Thyroid gland (tissue), 4 donors: ENCODE measurements at places on chromosomes 5 and 9.

GRCh38 chr5:5810461-5810860 is 388.0 kb downstream of the ICE1 start:
- no peak for DNase-seq

DNA sequence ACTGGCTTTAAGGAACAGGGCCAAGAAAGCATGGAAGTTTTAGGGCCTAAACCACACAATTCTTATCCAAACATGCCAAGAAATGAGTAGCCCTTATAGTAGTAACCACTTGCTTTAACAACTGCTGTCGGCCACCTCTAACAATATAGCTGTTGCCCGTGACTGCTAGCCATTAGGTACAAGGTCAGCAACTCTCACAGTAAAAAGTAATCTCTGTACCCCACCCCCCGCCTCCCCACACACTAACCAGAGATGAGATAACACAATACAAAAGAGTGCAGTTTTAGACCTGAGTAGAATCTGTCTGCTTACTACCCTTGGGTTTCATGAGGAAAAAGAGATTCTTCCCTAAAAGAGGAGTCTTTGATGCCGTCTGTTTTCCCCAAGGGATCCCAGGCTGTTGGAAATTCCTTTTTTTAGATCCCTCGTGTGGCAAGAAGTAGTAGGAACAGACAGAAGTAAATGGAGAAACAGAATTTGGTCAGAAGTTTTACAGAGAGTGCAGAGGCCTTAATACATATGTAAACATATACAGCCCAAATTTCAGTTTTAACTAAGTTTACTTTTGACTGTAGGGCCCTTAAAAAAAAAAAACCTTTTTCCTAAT is 94.3 kb downstream of the WDR41 start:
- DNase-seq, result no peak

DNA sequence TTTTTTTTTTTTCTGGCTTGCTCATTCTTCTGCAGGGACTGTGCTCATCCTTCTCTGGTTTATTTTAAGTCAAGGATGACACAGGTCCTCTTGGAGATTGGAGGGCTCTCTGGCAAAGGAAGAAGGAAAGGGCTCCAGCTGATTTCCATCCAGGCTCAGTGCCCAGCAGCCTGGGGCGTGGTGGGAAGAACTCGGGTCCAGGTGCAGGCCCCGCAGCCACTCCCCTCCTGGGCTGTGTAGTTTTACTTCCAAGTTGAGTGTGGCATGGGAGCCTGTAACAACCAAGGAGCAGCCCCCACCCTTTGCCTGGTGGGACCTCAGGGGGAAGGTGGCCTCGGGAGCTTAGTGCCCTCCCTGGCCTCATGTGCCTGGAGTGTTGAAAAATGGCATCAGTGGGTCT is 58.9 kb downstream of the ANKRD33B start:
- no peak for DNase-seq

DNA sequence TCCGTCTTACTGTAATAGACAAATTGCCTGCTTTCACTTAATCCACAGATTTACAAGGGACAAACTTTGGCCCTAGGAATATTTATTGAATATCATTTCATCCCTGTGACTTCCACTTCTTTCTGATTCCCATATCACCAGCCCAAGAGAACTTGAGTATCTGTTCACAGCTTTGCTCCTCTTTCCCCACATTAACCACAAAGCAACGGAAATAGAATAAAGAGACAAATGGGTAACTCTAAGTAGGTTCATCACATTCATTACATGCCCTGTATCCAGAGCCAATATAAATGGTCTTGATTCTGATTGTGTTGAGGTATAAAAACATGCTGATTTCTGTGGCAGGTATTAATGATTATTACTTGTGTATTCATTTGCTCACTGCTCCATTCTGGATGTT is 41.9 kb downstream of the TMEM252 start:
- no peak for DNase-seq

GRCh38 chr5:138981131-138981530 is 106.0 kb upstream of the LRRTM2 start:
- no peak for DNase-seq

DNA sequence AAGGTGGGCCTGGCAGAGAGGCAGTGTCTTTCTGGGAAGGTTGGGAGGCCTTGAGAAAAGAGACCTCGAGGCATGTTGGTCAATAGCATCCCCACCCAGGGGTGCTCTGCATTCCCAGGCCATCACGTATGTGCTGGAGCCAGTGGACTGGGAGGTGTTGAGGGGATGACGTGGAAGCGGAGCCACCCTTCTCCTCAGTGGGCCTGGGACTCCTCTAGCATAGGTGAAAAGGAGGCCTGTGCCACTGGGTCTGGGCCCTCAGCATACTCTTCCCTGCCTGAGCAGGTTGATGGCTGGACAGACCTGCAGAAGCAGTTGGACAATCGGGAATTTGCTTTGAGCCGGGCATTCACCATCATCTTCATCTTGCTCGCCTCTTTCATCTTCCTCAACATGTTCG is 25.5 kb downstream of the PITX1 start:
- no peak for DNase-seq

- DNase-seq, result no peak
Measured at GRCh38 chr5:9263656-9264055, 282.2 kb downstream of the SEMA5A start.

DNA sequence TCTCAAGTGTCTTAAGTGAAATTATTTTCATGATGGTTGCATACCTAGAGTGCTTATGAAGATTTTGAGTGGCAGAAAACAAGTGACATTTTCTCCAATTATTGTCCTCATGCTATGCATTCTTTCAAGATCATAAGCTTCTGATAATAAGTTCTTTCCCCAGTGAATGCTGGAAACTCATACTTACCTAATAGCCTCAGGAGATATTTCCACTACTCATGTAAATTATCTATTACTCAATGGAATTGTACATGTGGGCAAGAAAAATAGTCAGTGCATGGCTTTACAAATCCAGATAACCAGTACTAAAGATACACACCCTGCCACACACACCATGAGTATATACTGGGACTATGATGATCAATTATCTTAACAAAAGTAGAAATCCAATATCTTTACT is 1219.4 kb upstream of the C9orf72 start:
- no peak for DNase-seq

GRCh38 chr5:176583076-176583475 is 26.9 kb downstream of the GPRIN1 start:
- no peak for DNase-seq

DNA sequence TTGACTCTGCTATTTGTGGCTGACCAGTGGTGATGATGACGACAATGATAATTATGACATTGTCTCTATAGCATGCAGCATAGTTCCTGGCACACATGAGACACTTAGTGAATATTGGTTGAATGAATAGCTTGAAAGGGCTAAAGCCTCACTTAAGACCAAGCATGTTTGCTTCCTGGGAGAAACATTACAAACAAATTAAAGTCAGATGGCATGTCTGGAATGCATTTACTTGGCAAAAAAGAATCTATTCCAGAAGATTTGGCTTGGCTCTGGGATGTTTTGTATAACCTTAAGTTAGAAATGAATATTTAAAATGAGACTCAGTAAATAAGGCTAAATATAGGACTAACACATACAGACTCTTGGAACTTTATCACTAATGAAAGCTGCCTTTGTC is 21.6 kb downstream of the GAS1 start:
- no peak for DNase-seq

DNA sequence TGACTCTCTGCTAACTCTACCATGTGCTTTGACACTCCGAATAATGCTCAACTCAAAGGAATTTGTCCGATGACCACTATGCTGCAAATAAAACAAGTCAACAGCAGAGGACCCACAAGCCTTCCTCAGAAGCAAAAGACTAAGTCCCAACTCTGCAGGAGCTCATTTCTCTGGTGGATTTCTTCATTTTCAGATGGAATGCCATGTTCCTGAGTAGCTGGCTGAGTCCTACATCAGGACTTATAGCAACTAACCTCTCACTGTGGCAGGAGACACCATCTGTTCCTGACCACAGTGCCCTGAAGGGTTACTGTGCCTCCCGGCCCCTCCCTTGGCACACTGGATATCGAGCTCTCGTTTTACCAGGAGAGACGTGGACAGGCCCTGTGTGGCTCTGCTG is 20.8 kb downstream of the LHFPL2 start:
- DNase-seq, result no peak

DNA sequence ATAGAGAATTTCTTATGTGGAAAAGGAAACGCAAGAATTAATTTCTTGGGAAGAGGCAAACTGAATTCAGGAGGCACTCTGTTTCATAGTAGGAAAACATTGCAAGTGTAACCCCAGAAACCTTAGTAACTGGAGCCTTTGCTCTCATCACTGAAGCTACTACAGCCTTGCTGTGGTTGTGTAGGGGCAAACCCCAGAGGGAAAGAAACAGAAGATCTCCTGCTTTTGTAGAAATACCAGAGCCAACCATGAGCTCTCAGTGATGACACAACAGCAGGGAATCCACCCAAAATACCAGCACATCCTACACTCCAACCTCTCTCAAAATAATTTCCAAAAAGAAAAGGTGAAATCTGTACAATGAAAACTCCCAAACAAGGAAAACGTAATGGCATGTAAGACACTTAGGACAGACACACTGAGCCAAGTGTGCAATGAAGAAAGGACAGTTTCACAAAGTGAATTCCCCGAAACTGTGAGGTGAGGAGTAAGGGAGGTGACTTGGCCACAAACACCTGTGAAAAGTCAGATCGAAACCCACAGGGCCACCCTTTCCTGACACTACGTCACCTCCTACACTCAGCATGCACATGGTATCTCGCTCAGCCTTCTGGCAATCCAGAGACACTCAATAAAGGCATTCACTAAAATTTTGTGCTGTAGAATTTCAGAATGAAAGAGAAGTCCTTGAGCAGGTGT is 8.5 kb upstream of the ACSL6 start:
- DNase-seq, result no peak

- no peak for DNase-seq
Measured at GRCh38 chr5:130976493-130976892, 188.6 kb downstream of the HINT1 start.

- DNase-seq, result no peak
Measured at GRCh38 chr5:111259636-111260035, 35.5 kb downstream of the CAMK4 start.

DNA sequence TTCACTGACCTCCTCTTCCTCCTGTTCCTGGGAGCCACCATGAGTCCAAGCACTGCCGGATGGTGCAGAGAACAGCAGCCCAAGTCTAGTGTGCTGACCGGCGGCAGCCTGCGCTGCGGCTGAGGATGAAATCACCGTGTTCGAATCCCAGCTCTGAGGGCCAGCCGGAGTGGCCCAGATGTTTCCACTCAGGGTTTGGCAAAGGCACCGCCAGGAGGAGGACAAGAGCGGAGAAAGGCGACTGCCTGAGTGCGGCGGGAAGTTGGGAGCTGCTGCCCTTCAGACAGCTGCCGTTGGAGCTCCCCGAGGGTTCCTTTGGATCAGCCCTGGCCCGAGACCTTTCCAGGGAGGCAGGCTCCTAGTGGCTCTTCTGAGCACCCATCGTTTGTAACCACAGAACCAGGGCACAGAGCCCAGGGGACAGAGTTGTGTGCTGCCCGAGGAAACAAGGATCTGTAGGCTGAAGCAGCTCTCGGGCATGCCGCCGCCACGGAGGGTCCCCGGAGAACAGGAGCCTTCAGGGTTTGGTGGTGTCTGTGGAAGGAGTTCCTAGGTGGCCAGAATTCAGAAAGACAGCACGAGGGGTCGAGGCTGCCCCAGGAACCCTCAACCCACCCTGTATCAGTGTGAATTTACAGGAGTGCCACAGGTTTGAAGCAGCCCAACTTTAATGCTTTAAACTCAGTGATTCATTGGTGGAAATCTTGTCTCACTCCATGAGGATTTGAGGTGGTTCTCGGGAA is 115.6 kb upstream of the COL5A1 start:
- DNase-seq, result no peak

- DNase-seq, result no peak
Measured at GRCh38 chr9:129583308-129584038, 37.4 kb downstream of the C9orf50 start.

DNA sequence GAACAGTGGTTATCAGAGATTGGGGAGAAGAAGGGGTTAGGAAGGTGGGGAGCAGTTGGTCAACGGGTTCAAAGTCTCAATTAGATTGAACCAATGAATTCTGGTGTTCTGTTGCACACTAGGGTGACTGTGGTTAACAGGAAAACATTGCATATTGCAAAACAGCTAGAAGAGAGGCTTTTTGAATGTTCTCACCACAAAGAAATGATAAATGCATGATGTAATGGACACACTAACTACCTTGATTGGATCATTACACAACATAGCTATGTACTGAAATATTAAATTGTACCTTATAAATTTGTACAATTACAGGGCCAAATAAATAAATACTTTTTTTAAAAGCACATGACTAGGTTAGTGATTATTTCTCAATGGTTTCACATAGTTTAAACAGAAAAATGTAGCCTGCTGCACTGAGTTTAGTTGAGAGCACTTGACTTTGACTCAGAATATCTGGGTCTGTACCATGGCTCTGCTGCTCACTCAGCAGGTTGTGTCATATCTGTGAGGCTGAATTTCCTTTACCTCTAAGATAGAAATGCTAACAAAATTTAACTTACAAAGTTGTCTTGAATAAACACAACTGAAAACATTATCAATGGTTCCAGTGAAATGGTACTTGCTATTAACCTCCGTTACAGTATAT is 30.4 kb downstream of the NUDT12 start:
- no peak for DNase-seq

DNA sequence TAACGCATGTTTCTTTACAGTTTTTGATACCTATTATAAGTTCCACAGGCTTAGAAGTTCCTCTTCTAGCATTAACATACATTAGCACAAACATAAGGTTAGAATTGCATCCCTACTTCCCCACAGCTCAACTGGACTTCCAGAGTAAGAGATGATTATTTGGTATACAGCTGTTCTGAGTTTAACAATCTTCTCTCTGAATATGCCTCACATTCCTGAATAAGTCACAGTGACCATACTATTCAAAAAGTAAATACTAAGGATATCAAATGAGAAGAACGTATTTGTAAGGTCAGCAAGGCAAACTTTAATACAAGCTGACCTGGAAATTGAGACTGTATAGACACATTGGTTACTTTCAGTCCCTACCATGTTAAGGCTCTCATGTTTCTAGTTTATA is 21.3 kb downstream of the NR6A1 start:
- no peak for DNase-seq

DNA sequence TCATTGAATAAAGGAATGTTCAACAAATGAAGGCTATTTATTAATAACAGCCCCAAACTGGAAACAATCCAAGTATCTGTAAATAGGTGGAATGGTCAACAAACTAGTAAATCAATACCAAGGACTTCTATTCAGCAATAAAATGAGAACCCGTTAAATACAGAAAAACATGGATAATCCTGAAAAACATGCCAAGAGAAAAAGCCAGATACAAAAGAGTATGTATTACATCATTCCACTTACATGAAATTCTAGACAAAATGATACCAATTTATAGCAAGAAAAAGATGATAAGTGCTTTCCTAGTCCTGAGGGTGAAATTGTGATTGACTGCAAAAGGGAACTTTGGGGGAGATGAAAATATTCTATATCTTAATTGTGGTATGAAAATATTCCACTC is 3.1 kb downstream of the PJA2 start:
- DNase-seq, result no peak

DNA sequence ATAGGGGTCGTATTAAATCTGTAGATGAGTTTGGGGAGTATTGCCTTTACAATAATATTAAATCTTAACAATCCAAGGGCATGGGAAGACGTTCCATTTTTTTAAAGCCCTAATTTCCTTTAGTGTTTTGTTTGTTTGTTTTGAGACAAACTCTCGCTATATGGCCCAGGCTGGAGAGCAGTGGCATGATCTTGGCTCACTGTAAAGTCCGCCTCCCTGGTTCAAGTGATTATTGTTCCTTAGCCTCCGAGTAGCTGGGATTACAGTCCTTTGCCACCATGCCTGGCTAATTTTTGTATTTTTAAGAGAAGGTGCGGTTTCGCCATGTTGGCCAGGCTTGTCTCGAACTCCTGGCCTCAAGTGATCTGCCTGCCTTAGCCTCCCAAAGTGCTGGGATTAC is 19.9 kb downstream of the NIPBL start:
- no peak for DNase-seq
